Fibroblast of skin of left biceps (primary cell): ENCODE measurements at places on chromosomes 1 and 21.
A peak's percentile ranks its signal among the peaks of the same experiment; 100 is the strongest.

DNA sequence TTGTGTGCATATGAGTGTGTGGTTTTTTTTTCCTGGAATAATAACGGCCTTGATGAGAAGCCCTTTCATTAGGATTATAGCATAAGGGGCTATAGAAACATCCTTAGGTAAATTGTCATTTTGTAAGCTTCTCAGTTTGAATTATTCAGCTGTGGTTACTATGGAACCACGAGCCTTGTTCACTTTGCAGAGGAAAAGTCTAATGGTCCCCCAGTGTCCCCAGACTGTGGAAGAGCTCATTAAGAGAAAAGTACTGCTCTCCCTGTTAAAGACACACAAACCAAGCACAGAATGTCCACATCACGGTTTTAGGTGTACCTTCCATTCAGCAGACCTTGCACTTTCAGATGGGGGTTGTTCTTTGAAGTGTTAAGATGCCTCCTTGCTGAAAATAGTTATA lies 199.3 kb upstream of the DEPDC1 start:
- no peak for DNase-seq

DNA sequence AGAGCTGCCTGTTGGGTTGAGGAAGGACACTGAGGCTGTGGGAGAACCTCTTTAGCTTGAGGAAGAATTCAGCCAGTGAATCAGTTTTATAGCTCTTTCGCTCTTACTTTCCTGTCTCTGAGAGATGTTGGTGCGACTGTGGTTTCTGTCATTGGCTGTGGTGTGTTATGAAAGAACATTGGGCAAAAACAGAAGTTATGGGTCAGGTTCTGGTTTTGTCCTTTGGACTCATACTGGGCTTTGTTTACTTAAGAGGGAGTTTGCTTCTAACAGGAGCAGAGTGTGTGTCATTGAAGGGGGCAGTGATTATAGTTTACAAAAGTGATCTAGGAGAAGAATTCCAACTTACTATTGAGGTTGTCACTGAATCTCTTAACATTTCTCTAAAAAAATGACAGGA lies 97.0 kb downstream of the TLR5 start:
- no peak for DNase-seq

GRCh38 chr1:218643926-218644325 lies 298.8 kb downstream of the TGFB2 start:
- no peak for DNase-seq

- DNase-seq = no peak
These were observed 4.8 kb downstream of the AIRE start for GRCh38 chr21:44290327-44291077.

DNA sequence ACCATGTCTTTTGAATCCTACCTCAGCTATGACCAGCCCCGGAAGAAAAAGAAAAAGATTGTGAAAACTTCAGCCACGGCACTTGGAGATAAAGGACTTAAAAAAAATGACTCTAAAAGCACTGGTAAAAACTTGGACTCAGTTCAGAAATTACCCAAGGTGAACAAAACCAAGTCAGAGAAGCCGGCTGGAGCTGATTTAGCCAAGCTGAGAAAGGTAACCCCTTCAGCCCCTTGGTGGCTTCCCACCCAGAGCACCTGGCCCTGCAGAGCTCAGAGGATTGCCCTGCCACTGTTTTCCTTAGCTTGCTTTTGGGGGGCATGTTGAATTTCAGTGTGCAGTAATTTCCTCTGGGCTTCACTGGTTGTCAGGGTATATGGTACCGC lies 8.5 kb downstream of the ELOA start:
- no peak for DNase-seq

DNA sequence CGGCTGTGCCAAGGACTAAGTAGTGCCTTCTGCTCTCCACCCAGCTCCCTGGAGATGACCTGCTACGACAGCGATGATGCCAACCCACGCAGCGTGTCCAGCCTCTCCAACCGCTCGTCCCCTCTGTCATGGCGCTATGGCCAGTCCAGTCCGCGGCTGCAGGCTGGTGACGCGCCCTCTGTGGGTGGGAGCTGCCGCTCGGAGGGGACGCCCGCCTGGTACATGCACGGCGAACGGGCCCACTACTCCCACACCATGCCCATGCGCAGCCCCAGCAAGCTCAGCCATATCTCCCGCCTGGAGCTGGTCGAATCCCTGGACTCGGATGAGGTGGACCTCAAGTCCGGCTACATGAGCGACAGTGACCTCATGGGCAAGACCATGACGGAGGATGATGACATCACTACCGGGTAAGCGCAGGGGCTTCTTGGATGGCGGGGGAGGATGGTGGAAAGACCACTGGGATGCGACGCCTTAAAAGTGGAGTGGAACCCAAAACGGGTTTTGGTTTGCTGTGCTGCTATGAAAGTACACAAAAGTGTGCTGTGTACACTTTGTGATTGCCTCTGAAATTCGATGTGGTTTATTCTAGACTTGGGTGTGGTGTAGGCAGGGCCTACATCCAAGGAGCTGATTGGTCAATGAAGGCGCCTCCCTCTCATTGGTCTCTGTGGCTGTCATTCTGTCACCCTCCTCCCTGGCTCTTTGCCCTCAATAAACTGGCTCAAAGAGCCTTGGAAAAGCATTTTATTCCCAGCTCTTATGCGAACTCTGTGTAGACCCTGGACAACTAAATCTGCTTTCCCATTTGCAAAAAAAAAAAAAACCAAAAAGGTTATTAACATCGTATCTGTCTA lies 110.4 kb upstream of the IPO9 start:
- no peak for DNase-seq

DNA sequence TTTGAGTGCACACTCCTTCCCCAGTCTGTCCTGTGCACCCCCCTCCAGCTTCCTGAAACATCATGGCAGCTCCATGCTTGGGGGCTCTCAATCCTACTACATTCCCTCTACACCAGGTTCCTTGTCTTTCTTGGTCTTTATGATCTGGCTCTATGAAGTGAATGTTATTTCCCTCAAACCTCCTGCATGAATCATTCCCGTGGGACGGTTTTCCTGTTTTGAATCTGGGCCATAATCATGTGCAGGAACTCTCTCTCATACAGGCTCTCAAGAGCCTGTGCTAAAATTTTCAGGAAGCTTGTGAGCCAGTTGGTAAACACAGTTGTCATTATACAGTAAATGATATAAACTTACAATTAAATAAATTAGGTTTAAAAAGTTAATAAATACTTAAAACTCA lies 89.8 kb upstream of the KCNE2 start:
- peak; percentile 34 for DNase-seq

DNA sequence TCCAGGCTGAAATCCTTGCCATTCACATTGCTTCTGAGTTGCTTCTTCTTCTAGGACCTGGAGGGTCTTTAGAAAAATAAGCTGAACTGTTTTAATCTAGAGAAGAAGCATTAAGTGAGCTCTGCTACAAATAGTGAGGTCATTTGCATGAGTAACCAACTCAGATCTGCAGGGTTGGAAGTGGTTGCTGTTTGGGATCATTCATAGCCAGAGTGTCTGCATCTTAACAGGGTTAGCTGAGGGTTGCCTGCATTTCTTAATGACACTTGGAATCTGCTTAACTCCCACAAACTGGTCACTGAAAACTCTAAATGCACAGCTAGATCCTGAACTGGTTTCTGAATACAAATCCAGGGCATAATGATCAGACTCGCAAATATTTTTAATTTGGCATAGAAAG lies 9.9 kb downstream of the CNIH3 start:
- peak; percentile 37 for DNase-seq

DNA sequence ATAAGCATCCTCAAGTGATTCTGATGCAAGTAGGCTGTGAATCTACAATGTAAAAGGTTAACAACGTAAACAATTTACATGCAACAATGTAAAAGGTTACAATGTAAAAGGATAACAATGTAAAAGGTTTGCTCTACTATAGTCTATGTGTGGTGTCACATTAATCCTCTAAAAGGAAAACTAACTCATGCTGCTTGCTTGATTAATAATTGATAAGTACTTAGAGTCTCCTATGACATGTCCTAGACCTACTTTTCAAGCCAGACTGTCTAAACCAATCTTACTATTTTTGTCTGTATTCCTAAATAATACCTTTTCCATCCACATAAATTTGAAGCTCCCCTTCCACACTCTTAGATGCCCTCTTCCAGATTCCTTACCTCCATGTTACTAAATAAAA lies 606.8 kb downstream of the LTN1 start:
- DNase-seq = no peak

DNA sequence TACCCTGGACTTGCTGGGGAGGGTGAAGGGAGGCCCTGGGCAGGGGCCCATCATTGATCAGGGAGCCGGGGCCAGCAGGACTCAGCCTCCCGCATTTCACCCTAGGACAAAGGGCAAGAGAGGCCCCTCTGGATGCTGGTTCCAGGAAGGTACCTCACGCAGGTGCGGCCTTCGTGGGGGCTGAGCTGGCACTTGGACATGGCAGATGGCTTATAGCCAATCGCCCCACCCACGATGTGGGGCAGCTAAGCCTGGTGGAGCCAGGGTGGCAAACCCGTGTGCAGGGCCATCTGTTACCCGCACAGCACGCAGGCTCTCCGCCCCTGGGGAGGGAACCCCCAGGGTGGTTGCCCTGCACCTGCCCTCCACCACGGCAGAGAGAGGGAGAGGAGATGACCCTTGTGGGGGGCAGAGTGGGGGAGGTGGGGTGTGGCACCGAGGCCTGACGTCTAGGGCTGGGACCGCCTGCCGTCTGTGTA lies 2.5 kb downstream of the TFF3 start:
- no peak for DNase-seq

DNA sequence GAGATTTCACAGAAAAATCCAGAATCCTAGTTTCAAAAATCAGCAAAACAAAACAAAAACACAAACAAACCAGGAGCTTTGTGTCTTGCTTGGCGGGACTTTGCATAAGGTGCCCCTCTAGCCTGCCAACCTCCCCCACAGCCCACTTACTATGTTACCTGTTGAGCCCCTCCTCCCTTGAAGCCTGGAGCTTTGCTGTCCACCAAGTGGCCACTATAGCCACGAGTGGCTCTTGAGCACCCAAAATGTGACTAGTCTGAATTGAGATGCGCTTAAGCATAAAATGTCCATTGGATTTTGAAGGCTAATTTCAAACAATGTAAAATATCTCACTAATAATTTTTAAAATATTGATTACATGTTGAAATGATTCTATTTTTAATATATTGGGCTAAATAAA lies 12.2 kb downstream of the TFAP2E start:
- DNase-seq = no peak

- no peak for DNase-seq
These were observed 32.4 kb downstream of the KIF21B start for GRCh38 chr1:200991097-200991614.

GRCh38 chr1:204574865-204575163 lies 58.6 kb downstream of the MDM4 start:
- no peak for DNase-seq

DNA sequence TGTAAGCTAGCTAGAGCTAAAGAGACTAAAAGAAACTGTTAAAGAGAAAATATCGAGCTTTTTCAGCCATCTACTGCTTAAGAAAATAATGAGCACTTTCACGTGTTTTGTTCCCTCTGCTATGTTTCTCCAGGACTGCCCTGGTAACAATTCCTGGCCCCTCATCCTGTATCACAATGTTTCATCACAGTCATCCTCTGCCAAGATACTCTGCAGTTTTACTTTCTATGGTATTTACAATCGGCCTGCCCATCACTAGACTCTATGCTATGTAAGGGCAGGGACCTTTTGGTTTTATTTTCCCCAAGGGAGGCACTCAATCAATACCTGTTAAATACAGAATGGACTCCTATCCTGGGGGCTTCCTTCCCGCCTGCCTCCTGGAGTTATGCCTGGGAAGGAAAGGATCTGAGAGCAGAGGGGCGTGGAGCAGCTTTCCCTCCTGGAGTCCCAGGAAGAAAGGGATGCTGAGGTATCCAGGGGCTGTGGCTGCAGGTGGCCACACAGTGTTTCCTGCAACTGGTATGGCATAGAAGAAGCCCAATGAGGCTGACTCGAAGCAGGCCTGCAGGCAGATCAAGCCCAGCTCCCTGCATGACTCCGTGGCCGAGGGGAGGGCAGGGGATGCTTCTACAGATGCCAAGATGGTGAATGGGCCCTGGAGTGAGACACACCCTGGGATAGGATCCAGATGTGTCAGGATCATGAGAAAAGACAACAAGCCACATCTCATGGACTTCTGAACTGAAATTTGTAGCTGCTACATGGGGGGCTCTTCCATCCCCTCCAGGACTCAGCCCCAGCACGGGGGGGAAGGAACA lies 52.9 kb downstream of the MATN1 start:
- DNase-seq = no peak

DNA sequence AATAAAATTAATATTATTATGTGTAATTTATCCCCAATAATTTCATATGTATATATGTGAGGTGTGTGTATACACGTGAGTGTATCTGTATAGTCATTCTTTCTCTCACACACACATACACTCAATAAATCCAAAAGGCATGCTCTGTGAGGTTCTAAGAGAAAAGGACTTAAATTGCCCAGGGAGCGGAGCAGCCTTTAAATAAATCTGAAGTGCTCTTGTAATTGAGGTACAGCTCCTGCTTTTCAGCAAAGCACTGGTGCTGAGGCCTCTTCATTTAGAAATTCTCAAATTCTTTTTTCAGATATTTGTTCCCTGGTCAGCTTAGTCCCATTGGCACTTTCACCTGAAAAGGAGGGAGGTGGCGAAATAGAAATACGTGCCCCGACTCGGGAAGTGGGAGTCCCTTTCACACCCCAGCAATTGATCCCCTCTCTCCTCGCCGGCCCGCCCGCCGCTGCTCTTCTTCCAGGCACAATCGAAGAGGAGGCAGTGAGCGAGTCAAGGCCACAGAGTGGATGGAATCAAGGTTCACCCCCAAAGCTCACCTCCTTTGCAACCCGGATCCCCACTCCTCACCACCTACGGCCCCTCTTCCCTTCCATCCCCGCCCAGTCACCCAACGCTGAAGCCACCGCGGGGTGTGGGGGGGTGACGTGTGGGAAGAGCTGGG lies 944 bp downstream of the PLPPR5 start:
- no peak for DNase-seq

GRCh38 chr1:233209481-233209880 lies 86.0 kb downstream of the PCNX2 start:
- DNase-seq = no peak

- DNase-seq = no peak
These were observed 133.7 kb downstream of the CAPN8 start for GRCh38 chr1:223531742-223532341.

DNA sequence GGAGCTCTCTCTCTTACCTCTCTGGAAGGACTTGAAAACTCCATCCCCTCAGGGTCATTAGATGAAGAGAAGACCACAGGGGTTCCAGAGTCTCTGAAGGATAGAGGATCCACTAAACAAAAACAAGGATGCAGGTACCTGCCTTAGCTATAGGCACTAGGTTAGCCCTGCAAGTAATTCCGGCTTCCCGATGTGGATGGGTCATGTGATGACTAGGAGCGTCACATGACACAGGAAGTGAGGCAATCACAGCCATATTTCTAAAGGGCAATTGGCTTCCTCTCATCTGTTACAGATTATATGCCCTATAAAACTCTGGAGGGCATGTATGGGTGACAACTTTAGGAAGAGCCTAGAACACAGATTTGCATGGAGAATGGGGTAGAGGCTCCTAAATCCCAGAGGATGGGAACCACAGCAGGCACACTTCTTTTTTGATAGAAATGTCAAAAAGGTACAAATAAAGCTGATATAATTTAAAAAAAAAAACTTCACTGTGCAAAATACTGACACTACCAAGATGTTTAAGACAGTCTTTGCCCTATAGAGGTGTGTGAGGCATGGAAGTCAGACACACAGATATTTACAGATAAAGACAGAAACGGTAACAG lies 14.1 kb downstream of the ENTREP3 start:
- DNase-seq = peak; percentile 69
